ENCODE measurements at places on chromosomes 2 and 18. TPM values are rescaled to one million over a fixed set of nuclear protein-coding genes. Genes with fewer than 3 reads are reported as not detected.

EDAR gene
- total RNA-seq: not detected

NPAS2 gene
- total RNA-seq: not detected

- DNase-seq: no peak
- H3K36me3 ChIP-seq: no peaks in the 10 kb centered on the region
- no peak overlapping the region for H3K4me3 ChIP-seq
- H3K4me1 ChIP-seq: no peaks in the 10 kb centered on the region
- H3K27ac ChIP-seq: no peak overlapping the region
Measured at GRCh38 chr2:76826691-76827090, 695.5 kb downstream of the LRRTM4 start.

- H3K27me3 ChIP-seq: no peaks in the 10 kb centered on the region
- H3K36me3 ChIP-seq: no peaks in the 10 kb centered on the region
Measured at GRCh38 chr2:181779288-181780021, 99.1 kb upstream of the NEUROD1 start.

- H3K36me3 ChIP-seq: no peaks in the 10 kb centered on the region
- H3K27me3 ChIP-seq: no peaks in the 10 kb centered on the region
- H3K4me1 ChIP-seq: no peaks in the 10 kb centered on the region
- H3K4me3 ChIP-seq: no peak overlapping the region
- DNase-seq: peak; percentile 85
Measured at GRCh38 chr2:162123806-162124758, 28.0 kb downstream of the GCG start.
